ENCODE measurements at places on chromosomes 1 and 21.

- DNase-seq: peak; percentile 52
Measured at GRCh38 chr1:156095906-156096508, 13.7 kb upstream of the MEX3A start.

DNA sequence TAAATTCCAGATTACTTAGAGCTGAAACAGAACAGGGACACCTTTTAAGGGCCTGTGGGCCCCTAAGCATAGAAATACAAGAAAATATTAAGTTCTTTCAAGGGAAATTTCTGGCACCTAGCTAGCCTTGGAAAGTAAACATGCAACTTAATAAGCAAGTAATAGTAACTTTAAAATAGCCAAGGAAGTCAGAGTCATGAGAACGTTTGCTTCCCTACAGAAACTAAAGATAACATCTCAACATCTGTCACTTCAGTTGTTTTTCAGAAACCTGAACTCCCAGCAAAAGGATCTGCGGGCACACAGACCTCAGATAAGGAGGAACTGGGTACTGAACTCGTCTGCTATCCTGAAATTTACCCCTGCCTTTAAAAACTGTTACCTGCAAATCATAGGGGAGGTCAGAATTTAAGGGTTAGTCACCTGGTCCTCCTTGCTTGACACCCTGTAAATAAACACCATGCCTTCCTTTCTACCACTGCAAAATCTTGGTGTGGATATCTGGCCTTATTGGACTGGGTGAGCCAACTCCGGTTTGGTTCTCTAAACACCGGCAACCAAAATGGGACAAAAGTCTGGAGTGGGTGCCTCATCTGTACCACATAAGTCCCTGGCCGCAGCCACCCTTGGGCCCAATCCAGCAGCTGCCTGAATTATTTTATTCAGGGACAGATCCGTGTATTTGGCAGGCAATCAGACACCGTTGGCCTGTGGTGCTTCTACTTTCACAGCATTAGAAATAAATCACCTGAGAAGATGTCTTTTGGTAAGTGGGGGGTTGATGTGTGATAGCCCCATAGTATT is 27.9 kb downstream of the NRDC start:
- DNase-seq: no peak

DNA sequence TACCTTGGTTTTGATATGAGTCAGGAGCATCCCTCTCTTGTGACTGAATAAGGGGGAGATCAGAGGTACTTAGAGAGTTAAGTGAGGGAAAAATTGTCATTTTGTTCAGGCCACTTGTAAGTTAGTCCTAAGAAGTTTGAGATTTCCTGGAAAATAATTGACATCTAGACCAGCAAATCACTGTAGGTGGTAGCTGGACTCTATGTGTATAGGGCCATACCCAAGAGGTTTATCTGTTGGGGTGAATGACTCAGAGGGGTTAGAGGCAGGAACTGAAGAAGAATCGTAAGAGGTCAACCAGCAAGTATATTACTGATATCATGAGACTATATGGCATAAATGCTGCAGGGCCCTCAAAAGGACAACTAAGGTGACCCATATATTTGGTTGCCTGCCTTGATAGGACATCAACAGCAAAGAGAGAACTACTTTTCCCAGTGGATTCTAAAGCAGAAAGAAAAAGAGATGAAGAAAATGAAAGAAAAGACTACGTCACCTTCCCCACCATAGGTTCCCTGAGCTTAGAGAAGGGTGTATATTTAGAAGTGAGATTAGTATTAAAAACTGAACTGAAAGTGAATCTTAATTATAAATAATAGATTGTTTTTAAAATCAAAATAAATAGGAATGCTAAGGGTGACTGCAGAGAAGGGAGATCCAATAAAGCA is 8.0 kb upstream of the RNPC3 start:
- DNase-seq: no peak

DNA sequence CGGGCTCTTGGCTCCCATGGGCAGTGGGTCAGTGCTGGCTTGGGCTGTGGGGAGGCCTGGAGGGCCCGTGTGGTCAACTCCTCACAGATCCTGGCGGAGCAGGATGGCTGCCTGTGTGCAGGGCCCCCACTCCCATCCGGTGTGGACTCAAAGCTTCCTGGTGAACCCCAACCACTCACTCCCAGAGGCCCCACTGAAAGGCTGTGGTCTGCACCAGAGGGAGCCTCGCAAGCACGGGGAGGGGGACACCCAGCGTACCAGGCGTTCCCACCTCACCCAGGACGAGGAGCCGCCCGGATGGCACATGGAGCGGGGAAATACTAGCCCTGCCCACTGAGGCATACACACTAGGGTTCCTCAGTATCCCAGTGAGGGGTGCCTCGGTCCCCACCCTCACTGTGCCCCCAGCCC is 75.4 kb upstream of the ACTRT2 start:
- no peak for DNase-seq

GRCh38 chr1:178868706-178869105 is 2.2 kb downstream of the ANGPTL1 start:
- no peak for DNase-seq

GRCh38 chr1:212587016-212587887 is 21.3 kb upstream of the ATF3 start:
- no peak for DNase-seq

DNA sequence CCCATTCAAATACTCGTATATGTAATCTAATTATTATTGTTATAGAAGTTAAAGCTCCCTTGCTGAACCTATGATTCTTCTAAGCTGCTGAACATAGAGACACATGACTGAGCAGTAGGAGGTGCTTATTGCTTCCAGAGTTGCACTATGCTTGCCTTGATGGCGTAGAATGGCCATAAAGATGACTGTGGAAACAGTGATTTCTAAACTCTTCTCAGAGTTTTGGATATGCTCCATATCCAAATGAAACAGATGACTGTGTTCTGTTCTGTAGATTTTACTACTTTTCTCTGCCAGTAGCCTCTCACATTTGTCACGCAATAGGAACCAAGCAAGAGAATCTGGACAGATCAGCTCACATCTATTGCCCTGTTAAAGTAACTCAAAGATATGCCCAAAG is 88.1 kb upstream of the CACYBP start:
- peak; percentile 18 for DNase-seq

- no peak for DNase-seq
Measured at GRCh38 chr21:26961698-26962097, 5.2 kb downstream of the ADAMTS5 start.

DNA sequence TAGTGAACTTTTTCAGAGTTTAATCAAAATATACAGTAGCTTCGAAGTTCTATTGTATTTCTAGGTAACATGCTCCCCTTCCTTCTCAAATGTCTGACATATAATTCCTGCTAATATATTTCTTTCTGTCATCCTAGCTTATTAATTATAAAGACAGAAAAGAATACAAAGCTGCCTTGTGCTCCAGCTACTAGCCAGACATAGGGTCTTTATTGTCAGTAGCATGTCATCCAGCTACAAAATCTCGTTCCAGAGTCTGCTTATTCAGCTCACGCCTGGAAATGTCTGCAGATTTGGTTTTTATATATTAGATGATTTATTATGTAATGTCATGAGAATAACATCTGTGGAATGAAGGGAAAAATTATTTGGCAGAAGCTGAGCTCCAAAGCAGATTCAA is 1102.8 kb downstream of the BRINP3 start:
- no peak for DNase-seq

DNA sequence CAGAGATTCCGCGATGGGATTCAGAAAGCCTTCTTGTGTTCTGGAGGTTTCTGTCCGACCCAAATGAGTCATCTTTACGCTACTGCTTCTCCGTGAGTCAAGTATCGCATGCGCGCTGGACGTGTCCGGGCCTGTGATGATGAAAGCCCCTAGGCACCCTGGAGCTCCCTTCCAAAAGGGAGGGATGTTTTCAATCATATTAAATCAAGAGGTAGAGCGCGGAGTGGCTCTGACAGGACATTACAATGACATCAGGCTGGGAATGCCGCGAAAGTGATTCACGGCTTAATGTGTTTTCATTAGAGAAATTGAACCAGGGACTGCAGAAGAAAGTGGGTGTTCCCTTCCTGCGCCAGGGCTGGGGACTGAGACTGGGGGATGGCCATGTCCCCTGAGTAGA is 48.5 kb downstream of the AJAP1 start:
- no peak for DNase-seq

DNA sequence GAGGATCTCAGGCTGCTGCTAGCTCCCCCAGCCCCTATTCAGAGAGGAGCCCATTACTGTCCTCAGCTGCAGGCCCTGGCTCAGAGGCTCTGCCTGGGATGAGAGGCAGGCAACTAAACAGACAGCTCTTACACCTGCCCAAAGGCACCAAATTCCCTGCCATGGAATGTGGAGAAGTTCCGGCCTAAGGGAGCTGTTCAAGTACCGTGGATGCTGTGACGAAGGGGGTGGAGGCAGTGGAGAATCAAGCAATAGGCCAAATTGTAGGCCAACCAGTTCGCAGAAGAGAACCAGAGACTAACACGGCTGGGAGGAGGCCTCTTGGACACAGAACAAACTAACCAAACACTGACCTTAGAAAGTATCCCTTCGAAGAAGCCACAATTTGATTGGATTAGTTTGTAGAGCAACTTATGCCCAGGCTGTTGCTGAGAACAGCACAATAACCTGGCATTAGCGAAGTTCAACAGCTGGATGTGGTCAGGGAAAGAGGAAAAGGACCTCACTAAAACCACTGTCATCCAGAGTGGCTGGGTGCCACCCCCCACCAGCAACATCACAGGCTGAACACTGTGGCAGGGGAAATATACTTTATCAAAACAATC is 3.6 kb downstream of the C1orf174 start:
- DNase-seq: no peak

- no peak for DNase-seq
Measured at GRCh38 chr1:67217417-67217816, 51.2 kb downstream of the IL23R start.

- DNase-seq: peak; percentile 3
Measured at GRCh38 chr1:185155600-185156287, 1.0 kb downstream of the TRMT1L start.
